ENCODE measurements at places on chromosomes 6 and 20.

- DNase-seq: no peak
These were observed 138.0 kb downstream of the OPN5 start for GRCh38 chr6:47919875-47920274.

DNA sequence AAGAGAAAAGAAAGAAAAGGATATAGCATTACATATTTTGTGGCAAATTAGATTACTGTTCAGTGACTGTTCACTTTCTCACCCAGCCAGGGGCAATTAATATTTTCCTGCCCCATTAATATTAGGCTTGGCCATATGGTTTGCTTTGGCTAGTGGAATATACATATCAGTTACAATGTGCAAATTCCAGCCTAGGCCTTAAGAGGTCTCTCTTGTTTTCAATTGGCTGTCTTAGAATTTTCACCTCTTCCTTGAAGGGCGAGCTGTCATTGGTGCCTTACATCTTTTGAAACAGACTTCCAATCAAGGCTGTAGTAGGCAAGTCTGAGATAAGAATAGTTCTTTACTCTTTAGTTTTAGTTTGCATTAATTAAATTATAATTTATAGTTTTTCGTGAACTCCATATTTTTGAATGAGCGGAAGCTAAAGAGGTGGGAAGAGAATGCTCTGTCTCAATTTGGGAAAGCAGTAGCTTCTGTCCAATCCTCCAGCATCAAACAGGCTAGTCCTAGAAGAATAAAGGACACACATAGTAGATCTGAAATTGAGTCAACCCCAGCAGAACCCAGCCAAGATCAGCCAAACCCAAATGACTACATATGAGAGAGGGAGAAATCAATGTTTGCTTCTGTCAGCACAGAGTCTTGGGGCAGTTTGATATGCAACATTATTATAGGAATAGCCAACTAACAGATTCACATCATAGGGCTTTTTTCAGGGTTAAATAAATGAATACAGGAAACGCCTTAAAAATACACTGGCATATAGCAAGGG, 6.3 kb upstream of the CSNK2A1 start:
- no peak for DNase-seq

DNA sequence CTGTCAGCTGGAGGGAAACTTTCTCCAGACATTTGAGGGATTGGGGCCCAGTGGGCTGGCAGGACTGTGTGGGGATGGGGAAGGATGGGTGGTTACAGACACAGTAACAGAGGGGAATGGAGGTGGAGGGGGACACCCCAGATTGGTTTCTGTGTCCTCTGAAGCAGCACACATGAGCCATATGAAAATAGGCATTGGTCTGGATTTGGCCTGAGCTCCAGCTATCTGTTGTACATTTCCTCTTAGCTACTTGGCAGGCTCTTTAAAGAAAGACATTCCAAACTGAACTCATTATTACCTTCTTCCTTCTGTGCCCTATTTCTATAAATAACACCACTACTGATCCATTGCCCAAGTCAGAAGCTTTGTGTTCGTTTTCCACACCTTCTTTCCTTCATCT, 72.0 kb upstream of the PRL start:
- DNase-seq: peak; percentile 6

DNA sequence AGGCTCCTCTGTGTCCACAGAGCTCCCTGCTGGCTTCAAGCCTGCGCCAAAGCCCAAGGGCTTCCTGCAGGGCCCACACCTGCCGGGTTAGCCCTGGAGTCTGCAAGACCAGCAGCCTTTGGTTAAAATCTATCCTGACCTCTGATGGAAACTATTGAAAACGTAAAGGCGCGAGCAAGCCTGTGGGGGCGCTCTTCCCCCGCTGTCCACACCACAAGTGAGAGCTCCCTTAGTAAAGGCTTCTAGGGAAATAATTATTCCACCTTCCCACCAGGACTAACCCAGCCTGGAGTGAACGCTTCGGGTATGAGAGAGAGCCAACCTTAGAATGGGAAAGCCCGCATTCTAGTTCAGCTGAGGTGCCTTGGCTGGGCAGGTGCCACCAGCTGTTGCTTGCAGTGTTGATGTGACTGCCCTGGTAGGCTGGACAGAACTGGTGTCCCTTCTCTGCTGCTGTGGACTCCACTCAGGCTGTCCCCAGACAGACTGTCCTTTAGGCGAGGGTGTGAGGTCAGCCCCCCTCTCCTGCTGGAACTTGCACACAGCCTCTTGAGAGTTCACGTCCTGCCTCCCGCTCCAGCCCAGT, 68.7 kb downstream of the SYTL3 start:
- peak; percentile 15 for DNase-seq

GRCh38 chr6:99645986-99646385, 39.4 kb downstream of the PRDM13 start:
- DNase-seq: no peak

GRCh38 chr20:25009218-25010145, 16.9 kb upstream of the APMAP start:
- peak; percentile 68 for DNase-seq

GRCh38 chr6:107813555-107814194, 10.4 kb downstream of the SCML4 start:
- DNase-seq: no peak

- DNase-seq: no peak
These were observed 153.7 kb upstream of the OLIG3 start for GRCh38 chr6:137647762-137648447.

GRCh38 chr6:35569011-35569461, 56.3 kb upstream of the TULP1 start:
- no peak for DNase-seq

DNA sequence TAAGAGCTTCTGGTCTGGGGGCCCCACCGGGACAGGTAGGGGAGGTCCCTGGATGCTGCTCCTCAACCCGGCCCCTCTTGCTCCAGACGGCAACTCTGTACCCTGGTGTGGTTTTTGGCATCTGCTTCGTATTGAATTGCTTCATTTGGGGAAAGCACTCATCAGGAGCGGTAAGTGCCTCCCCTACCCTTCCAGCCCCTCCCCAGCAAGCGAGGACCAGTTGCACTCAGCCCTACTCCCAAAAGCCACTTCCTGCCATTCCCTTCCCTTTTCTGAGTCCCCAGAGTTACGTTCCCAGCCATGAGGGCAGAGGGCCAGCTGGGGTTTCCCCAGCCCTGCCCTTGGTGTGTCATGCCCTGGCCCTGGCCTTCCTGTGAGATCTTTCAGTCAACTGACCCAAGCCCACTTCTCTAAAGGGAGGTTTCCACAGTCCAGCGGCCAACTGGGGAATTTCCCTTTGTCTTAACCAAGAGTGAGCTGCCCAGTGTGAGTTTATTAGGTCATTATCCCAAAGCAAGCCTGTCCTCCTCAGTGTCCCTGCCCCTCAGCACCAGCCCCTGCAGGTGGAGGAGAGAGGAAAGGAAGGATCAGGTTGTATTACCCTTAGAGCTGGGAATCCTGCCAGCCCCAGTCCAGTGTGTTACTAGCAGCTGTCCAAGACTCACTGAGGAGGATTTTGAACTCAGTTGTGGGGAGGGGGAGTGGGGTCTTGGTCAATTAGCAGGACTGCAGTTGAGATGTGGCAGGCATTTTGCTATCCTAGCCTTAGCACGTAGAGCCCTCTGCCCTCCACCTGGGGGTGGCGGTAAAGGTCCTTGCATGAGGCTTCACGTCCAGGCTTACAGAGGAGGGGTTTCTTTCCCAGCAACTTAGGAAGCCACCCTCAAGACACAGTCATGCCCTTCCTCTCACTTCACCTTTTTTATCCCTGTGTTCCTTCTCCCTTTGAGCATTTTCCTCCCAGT, 45.8 kb downstream of the TM9SF4 start:
- DNase-seq: peak; percentile 77

DNA sequence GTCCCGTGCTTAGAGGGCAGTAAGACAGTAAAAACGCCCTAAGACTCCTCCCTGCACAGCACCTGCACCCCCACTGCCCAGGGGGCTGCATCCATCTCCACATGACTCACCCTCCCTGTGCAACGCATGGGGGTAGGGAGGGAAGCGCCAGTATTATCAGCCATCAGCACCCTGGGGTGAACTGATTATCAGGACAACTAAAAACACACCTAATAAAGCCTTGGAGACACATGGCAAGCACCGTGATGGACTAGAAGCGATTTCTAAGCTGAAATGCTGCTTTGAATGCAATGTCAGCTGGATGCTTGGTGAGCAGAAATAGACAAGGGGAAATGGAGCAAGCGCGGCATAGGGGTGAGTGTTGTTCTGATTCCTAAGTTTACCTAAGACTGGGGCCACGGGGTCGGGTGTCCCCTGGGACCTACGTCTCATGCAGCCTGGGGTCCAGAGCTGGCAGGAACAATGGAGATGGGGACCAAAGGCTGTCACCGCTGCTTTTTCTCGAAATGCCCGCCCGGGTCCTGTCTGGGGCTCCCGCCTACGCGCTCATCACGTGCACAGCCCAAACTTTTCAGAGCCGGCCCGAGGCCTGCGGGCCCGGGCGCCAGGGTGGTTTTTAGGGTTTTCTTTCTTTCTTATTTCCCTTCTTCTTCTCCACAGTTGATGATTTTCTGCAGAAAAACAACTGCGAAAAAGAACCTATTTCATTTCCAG, 702 bp upstream of the TNFAIP3 start:
- no peak for DNase-seq

- no peak for DNase-seq
These were observed 62.1 kb downstream of the OLIG3 start for GRCh38 chr6:137432054-137432611.

GRCh38 chr6:120604510-120604909, 729.8 kb downstream of the TBC1D32 start:
- DNase-seq: no peak

DNA sequence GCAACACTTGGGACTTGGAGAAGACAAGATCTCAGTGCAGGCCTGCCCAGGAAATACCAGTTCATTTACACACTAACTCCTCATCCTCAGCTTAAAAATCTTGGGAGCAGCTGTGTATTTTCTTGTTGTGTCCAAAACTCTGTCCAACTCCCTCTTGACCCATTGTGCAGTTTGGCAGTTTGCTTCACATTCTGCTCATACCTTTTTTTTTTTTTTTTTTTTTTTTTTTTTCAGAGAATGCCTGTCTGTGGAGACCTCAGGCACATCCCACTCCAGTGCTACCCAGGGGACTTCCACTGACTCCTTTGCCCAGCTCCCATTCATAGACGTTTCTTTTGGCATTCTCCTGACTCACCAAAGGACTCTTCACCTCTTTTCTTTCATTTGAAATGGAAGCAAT, 265.8 kb upstream of the TCF21 start:
- peak; percentile 93 for DNase-seq

- DNase-seq: no peak
These were observed 7.0 kb downstream of the RCAN2 start for GRCh38 chr6:46484081-46484820.

GRCh38 chr20:21092806-21093205, 13.4 kb downstream of the LINC00237 start:
- DNase-seq: no peak

DNA sequence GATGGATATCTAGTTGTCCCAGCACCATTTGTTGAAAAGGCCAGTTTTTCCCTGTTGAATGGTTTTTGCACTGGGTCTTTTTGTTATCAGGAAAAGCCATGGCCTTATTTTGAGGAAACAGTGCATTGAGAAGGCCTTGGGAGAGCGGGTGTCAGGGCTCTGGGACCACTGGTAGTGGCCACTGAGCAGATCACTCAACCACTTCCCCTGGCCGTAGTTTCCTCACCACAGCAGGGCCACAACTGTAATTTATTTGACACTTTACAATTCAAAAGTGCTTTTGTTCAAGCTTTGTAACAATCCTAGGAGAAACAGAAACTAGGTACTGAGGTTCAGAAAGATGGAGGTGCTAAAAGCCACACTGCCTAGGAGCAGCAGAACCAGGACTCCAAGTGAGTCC, 281.8 kb downstream of the GMDS start:
- no peak for DNase-seq

- DNase-seq: no peak
These were observed 151.2 kb upstream of the BMP5 start for GRCh38 chr6:56026455-56027180.

DNA sequence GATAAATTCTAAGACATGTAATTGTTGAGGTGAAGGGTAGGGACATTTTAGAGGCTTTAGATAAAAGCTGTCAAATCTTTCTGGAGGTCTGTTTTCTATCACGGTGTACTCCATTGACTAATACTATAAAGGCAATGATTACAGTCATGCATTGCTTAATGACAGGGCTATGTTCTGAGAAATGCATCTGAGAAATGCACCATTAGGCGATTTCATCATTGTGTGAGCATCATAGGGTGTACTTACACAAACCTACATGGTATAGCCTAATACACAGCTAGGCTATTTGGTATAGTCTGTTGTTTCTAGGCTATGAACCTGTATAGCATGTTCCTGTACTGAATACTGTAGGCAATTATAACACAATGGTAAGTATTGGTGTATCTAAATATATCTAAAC, 71.3 kb upstream of the FYN start:
- no peak for DNase-seq

DNA sequence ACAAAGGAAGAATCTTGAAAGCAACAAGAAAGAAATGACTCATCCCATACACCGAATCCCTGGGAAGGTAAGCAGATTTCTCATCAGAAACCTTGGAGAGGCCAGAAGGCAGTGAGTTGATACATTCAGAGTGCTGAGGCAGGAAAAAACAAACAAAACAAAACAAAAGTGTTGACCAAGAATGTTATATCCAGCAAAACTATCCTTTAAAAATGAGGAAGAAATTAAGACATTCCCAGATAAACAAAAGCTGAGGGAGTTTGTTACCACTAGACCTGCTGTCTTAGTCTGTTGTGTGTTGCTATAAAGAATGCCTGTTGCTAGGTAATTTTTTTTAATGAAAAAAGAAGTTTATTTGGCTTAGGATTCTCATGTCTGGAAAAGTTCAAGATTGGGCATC, 33.7 kb upstream of the PPP1R3G start:
- no peak for DNase-seq

GRCh38 chr6:106170030-106170791, 84.1 kb downstream of the PRDM1 start:
- DNase-seq: no peak

DNA sequence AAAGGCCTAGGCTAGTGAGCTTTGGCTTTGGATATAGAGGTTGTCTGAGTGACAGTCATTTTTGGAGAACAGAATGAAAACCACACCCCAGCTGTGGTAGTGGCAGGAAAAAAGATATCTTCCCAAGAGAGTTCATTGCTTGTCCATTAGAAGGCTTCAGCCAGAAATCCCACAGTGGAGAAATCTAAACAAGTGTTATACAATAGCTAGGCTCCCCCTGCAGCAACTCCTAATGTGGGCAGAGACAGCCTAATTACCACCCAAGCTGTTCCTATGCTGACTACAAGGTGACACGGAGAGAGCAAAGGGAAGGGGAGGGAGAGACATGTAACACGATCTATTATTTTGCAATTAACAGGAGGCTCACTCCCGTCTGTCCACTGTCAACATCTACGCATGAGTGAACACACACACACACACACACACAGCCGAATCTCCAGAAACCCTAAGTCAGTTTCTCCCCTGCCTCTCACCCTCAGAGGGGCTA, 147.5 kb upstream of the TCF21 start:
- DNase-seq: peak; percentile 58

- DNase-seq: peak; percentile 29
These were observed 12.8 kb upstream of the SLC4A11 start for GRCh38 chr20:3251806-3252205.

DNA sequence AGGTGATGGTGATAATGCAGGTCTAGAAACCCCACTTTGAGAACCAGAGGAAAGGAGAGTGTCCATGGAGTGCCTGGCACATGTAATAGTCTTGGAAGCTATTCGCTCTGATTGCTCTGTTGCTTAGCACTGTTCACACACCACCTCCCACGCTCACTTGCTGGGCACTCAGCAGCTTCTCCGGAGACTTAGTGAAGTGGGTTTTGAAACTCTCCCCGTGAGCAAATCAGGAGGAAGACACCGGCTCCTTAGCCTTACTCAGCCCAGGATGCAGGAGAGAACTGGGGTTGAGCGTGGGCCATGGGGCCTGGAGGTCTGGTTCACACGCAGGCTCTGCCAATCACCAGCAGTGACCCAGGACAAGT, 22.2 kb downstream of the BMP7 start:
- DNase-seq: no peak

Data from AG10803 (cell line).